ENCODE measurements at places on chromosomes 13 and 19.

DNA sequence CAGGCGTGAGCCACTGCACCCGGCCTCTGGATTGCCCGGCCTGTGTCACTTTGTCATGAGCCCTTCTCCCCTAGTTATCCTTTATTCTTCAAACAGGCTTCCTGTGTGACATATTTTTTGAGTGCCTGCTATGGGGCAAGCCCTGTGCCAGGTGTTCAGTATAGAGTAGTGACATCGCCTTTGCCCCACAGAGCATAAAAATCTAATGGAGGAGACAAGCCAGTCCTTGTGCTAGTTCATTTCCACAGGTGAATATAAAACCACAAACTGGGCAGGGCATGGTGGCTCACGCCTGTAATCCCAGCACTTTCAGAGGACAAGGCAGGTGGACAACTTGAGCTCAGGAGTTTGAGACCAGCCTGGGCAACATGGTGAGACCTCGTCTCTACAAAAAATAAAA lies 43.2 kb downstream of the BBC3 start:
- no peak for DNase-seq

DNA sequence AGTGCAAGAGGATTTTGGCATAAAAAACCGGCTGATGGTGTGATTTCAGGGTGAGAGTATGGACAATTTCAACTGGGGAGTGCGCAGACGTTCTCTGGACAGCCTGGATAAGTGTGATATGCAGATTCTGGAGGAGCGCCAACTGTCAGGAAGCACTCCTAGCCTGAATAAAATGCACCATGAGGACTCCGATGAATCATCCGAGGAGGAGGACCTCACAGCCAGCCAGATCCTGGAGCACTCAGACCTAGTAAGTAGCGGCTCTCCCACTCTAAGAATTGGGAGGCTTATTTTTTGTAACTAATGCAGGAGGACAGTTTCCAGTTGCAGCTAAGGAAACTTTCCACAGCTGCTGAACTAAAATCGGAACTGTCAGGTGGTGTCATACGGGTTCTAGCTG lies 53.6 kb downstream of the ZAR1L start:
- no peak for DNase-seq

DNA sequence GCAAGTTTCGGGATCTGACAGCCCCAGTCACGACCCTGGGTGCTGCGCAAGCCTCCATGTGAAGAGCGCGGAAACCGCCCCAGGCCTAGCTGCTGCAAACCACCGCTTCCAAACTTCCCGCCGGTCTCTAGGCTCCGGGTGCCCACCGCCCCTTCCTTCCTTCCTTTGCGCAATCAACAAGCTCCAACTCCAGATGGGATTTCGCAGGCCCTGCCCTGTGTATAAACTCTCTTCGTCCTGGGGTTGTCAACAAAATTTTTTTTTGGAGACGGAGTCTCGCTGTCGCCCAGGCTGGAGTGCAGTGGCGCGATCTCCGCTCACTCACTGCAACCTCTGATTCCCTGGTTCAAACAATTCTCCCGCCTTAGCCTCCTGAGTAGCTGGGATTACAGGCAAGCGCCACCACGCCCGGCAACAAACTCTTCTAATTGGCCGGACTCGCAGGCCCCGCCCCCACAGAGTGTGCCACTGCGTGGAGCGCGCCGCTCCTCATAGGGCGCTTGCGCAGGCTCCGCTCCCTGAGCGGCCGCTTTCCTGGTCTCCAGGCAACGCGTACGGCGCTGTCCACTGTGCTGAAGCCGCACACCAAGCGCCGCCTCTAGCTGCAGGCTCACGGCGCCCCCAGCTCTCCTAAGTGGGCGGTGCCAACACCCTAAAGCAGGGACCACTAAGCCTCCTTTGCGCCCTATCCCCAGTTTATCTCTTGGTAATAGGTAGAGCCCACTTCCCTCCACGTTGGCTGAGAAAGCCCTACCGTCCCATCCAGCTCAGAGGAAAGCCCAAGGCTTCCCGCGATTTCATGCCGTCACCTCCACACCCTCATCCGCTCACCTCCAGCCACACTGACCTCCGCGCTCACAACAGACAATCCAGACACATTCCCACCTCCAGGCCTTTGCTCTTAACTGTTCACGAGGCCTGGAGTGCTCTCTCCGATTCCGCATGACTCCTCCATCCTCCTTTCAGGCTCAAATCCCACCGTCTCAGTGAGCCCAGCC lies 5.5 kb upstream of the QTRT1 start:
- DNase-seq = peak; percentile 76

DNA sequence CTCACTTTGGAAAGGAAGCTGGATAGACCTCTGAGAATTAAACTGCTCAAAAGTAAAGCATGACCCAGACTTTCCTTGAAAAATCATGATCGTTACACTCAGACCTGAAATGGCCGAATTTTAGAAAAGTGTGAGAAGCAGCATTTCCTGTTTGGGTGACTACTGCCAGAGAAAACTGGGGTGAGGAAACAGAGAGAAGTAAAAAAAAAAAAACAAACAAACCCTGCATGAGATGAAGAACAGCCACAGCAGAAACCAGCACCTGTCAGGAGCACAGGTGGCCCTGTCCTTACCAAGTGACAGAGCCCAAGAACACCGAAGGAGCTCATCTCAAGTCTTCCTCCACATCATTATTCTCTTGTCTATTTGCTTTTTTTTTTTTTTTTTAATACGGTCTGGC lies 12.0 kb upstream of the ADPRHL1 start:
- DNase-seq = no peak

GRCh38 chr19:48681127-48681470 lies 8.3 kb upstream of the NTN5 start:
- no peak for DNase-seq

GRCh38 chr13:110574161-110574560 lies 12.6 kb upstream of the RAB20 start:
- DNase-seq = no peak
